ENCODE measurements at places on chromosomes 1 and 21. TPM values are rescaled to one million over a fixed set of nuclear protein-coding genes. Genes with fewer than 3 reads are reported as not detected.

DNA sequence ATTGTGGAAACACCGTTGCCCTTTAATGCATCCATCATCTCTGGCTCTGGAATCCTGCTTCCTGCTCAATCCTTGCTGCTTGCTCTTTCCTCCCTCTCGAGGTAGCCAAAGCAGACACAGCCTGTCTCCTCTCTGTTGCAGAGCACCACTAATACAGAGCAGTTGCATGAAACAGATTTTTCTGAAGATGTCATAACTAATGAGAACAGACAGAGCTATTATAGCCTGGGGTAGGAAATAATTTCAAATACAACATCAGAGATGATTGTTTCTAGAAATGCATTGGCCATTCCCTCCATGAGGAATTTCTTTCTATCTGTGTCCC, 23.3 kb upstream of the ACBD6 start:
- no peaks in the 10 kb centered on the region for H3K27me3 ChIP-seq
- no peaks in the 10 kb centered on the region for H3K36me3 ChIP-seq
- H3K4me1 ChIP-seq: peaks cover 26% of the 10 kb centered on the region
- no peak overlapping the region for H3K27ac ChIP-seq

- H3K36me3 ChIP-seq: no peaks in the 10 kb centered on the region
- peaks cover 11% of the 10 kb centered on the region for H3K4me1 ChIP-seq
- DNase-seq: peak; percentile 72
- H3K4me3 ChIP-seq: no peak overlapping the region
- H3K27ac ChIP-seq: peak overlapping the region; percentile 54
Measured at GRCh38 chr1:8987881-8988617, 38.2 kb downstream of the SLC2A7 start.

DNA sequence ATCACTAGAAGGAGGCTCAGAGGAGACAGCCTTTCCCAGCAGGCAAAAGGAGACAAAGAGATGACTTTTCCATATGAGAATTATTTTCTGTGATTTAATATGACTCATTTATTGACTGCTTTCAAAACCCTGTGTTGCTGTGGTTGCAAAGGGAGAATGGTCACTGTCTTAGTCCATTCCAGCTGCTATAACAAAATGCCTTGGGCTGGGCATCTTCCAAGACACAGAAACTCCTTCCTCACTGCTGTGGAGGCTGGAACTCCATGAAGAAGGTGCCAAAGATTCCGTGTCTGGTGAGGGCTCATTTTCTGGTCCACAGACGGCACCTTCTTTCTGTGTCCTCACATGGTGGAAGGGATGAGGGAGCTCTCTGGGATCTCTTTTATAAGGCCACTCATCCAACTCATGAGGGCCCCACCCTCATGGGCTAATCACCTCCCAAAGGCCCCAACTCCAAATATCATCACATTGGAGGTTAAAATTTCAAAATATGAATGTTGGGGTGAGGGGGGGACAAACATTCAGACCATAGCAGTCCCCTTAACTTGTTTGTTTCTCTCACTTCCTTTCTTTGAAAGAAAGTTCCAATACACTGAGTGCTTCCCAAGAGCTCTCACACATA, 252.1 kb upstream of the RAB4A start:
- H3K27me3 ChIP-seq: no peaks in the 10 kb centered on the region
- no peak overlapping the region for H3K27ac ChIP-seq
- DNase-seq: no peak
- peaks cover 31% of the 10 kb centered on the region for H3K4me1 ChIP-seq
- no peaks in the 10 kb centered on the region for H3K36me3 ChIP-seq
- no peak overlapping the region for H3K4me3 ChIP-seq

Gene CYP4Z1
- 2.4 TPM for total RNA-seq

DNA sequence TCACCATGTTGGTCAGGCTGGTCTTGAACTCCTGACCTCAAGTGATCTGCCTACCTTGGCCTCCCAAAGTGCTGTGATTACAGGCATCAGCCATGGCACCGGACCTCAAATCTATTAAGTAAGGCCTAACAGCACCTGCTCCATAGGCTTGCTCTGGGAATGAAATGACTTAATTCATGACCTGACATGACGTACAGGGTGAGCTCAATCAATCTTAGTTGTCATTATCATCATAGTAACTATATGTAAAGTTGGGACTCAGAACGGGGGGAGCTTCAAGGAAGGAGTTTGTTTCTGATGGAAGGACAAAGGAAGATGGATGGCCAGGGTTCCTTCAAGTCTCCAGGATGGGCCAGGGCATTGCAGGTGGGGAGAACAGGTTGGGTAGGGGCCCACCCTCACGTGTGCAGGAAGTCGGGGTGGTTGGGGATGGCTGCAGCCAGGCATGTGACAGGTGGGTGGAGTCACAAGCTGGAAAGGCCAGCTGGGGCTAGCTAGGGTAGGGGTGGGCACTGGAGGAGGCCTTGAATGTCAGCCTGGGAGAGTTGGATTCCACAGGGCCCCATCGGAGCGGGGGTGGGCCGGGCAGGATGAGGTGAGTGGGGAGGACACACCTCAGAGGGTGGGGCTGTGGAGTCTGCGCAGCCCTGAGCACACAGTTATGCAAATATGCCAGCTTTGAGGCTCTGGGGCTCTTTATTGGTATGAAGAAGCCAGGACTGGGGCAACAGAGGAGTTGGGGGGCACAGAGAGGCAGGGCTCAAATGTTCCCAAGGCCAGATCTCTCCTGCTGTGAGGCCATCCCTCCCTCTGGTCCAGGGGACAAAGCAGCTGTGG, 9.6 kb downstream of the TRIM62 start:
- no peak overlapping the region for H3K27ac ChIP-seq
- peaks cover 5% of the 10 kb centered on the region for H3K4me1 ChIP-seq

DNA sequence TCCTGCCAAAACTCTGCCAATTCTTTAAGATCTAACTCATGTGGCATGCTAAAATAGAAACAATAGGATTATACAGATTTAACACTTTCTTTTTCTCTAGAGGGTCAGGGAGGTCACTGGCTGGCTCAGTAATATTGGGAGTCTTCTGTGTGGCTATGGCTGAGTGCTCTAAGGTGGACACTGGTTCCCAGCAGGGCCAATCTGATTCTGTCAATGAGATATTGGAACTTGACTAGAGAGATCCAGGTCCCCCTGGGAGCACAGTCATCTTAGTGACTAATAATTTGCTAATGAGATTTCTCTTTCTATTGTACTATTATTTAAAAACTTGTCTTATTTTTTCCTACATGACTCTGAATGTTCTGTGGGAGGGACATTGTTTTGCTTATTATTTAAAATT, 69.1 kb upstream of the ZP4 start:
- H3K4me1 ChIP-seq: no peaks in the 10 kb centered on the region
- no peak for DNase-seq
- H3K36me3 ChIP-seq: no peaks in the 10 kb centered on the region
- H3K27me3 ChIP-seq: no peaks in the 10 kb centered on the region

DNA sequence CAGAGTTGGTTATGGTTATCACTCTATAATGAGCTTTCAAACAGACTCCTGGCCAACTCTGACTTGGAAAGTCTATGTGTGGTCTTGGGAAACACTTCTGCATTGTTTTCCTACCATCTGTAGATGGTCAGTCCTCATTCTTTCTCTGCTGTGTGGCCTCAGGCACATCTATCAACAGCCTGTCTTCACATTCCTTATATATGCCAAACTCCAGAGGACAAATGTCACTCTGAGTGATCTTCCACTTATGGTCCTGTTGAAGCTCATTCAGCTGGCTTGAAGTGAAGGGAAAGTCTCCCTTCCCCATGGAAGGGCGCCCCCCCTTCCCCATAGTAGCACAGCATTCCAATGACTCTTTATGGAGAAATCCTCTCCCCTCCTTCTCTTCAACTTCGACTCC, 58.7 kb downstream of the VANGL2 start:
- H3K27ac ChIP-seq: no peak overlapping the region
- no peak overlapping the region for H3K4me3 ChIP-seq
- no peaks in the 10 kb centered on the region for H3K27me3 ChIP-seq
- H3K36me3 ChIP-seq: no peaks in the 10 kb centered on the region
- no peaks in the 10 kb centered on the region for H3K4me1 ChIP-seq

Gene EPHX1
- total RNA-seq: 145 TPM

Gene ESRRG
- 0.93 TPM for total RNA-seq

DNA sequence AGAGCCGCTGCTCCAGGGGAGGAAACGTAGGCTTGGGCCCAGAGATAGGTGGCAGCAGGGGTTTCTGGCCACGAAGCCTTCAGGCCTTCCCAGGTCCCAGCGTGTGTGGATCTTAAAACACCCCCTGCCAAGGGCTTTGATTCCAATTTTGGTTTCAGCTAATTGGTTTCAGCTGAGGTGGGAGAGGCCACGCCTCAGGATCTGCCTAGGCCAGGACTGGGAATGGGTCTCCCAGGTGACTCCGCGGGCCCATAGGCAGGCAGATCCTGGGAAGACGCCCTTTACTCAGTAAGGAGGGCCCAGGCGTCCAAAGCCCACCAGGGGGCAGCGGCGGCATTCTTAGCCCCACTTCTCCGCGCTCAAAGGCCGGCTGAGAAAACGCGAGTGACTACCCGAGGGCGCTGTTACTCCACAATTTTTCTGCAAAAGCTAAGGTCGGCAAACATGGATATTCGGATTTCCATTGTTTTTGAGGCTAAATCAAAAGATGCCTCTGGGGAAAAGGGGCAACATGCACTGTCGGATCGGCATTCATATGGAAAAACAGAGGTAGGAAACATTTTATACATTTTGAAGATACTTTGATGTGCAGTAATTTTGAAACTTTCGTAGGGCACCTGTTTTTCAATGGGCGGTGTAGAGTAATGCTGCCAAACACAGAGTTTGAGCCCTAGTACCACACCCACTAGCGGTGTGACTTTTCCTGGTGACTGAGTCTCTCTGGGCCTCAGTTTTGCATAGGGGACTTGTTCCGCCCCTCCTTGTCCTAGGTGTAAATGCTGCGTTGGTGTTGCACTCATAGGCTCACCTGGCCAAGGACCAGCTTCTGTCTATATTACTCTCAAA, 31.8 kb upstream of the BCL10 start:
- no peak overlapping the region for H3K4me3 ChIP-seq
- no peaks in the 10 kb centered on the region for H3K36me3 ChIP-seq
- no peaks in the 10 kb centered on the region for H3K4me1 ChIP-seq
- no peaks in the 10 kb centered on the region for H3K27me3 ChIP-seq
- H3K27ac ChIP-seq: no peak overlapping the region
- peak; percentile 93 for DNase-seq

Gene CRYZL1
- total RNA-seq: 73.2 TPM

DNA sequence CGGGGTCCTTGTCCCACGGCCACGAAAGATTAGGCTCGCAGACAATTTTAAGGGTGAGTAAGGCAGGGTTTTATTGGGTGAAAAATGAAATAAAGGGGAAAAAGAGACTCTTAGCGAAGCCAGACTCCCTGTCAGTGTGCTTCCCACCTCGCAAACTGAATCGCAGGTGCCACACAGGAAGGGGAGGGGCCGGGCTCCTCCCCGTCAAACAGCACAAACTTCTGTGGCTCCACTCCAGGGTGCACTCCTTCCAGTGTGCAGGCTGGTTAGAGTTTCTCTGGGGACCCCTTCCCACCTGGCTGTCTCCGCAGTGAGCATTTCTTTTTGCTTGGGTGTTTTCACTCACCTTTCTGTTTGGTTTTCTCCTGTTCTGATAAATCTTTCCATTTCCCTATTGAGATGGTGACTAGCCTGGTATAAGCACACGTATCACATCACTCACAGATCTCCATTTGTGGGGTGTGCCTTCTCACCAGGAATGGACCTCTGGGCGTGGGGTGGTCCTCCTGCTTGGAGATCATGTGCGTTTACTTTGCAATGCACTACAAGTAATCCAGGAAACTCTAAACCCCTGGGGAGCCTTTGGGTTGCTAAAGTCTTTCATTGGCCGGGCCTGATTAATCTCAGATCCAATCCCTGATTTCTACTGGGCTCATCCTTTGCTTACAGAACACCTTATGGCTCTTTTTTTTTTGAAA, 37.6 kb upstream of the GALNT2 start:
- H3K27ac ChIP-seq: no peak overlapping the region
- no peaks in the 10 kb centered on the region for H3K36me3 ChIP-seq
- H3K4me3 ChIP-seq: no peak overlapping the region

DNA sequence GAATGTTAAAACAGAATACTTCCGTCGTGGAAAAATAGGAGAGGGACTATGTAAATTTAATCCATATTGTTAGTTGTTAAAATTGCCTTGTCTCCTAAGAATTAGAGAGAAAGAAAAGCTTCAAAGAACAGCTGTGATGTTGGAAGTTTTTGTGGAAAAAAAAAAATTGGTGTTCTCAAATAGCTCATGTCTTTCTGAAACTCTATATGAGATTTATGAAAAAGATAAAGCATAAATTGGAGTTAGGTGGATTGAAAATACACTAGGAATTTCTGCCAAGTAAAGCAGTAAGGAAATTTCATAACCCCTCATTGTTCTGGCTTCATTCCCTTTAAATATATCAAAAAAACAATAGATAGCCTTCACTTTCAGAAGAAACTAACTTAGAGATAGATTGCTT, 274.0 kb upstream of the ADAMTS5 start:
- H3K27me3 ChIP-seq: no peaks in the 10 kb centered on the region
- H3K4me1 ChIP-seq: no peaks in the 10 kb centered on the region
- H3K27ac ChIP-seq: no peak overlapping the region

Gene TDRD5
- 26.1 TPM for total RNA-seq

GRCh38 chr21:35027563-35028450, 21.3 kb downstream of the RUNX1 start:
- H3K27me3 ChIP-seq: no peaks in the 10 kb centered on the region
- H3K4me1 ChIP-seq: no peaks in the 10 kb centered on the region
- no peak for DNase-seq
- no peak overlapping the region for H3K4me3 ChIP-seq
- H3K27ac ChIP-seq: no peak overlapping the region

DNA sequence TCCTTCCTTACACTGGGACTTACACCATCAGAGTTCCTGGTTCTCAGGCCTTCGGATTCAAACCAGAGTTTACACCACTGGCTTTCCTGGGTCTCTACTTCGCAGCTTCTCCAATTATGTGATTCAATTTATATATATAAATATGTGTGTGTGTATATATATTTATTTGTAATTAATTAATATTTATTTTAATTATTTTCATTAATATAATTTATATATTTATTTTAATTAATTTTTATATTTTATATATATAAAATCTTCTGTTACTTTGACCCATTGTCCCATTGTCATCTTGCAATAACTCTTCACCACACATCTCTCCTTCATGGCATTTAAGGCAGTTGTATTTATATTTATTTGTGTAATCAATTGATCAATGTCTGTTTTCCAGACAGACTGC, 28.4 kb upstream of the ST6GALNAC3 start:
- DNase-seq: no peak
- H3K36me3 ChIP-seq: no peaks in the 10 kb centered on the region
- H3K4me3 ChIP-seq: no peak overlapping the region
- H3K4me1 ChIP-seq: no peaks in the 10 kb centered on the region
